ENCODE measurements at places on chromosomes 16 and 17.

GRCh38 chr16:70304892-70305448 lies 6.0 kb downstream of the DDX19B start:
- DNase-seq, result no peak

- DNase-seq, result no peak
Measured at GRCh38 chr17:15972497-15972951, 27.0 kb downstream of the ZSWIM7 start.

- no peak for DNase-seq
Measured at GRCh38 chr17:12391468-12391867, 274.2 kb upstream of the MYOCD start.

DNA sequence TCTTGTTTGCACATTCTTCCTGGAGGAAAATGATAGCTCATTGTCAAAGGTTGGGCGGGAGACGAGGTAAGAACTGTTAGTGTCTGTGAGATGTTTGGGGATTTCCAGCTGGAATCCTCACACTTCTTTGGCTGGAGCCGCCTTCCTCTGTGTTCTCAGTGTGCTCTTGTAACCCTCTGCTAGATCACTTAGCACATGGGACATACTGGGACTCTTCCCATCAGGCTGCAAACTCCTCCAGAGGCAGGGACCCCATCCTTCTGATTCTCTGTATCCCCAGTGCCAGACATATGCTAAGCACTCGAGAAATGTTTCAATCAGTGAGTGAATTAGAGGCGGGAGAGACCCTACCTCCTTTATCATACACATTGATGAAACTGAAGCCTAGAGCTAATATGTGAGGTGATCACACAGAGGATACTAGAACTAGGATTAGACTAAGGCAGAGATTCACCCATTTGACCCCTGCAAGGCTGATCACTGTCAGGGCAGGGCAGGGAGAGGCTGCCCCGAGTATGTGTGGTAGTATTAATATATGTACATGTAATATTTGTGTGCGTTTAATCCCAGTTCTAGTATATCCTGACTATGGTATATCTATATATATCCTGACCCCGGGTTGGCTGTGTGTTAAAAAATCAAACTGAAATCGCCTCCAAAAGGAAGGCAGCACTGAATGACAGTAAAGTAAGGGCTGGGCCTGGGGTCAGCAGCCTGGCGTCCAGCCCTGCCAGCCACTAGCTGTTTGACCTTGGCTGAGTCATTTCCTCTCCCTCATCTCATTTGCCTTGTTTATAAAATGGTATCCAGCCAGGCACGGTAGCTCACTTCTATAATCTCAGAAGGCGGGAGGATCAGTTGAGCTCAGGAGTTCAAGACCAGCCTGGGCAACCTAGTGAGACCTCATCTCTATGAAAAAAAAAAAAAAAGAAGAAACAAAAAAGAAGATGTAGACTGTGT lies 75.5 kb upstream of the TBX2 start:
- peak; percentile 66 for DNase-seq

DNA sequence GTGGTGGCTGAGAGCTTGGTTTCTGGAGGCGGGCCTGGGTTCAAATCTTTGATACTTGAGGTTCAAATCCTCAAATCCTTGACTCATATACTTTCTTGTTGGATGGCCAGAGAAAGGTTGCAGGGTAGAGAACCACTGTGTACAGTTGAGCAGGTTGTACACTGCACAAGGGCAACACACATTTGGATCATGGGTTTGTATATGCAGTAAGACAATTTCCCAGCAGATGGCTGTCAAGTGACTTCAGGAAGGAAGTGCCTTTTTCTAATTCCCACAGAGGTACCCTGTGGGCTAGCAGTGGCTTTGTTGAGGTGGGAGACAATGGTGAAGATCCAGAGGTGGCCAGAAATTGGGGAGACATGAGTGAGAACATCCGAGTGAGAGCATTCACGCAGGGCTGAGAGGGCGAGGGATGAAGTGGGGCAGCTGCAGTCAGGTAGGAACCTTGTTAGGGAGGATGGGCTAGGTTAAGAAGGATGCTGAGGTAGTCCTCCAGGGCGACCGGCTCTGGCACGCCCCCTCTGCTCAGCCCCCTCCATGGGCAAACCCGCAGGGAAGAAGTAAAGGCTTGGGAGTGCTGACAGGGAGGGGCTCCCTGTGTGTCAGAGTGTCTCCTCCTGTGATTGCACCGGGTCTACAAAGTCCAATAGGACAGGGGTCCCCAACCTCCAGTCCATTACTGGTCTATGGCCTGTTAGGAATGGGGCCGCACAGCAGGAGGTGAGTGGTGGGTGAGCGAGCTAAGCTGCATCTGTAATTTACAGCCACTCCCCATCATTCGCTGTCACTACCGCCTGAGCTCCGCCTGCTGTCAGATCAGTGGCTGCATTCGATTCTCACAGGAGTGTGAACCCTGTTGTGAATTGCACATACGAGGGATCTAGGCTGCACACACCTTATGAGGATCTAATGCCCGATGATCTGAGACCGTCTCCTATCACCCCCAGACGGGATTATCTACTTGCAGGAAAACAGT lies 2.7 kb downstream of the C16orf89 start:
- DNase-seq, result no peak

DNA sequence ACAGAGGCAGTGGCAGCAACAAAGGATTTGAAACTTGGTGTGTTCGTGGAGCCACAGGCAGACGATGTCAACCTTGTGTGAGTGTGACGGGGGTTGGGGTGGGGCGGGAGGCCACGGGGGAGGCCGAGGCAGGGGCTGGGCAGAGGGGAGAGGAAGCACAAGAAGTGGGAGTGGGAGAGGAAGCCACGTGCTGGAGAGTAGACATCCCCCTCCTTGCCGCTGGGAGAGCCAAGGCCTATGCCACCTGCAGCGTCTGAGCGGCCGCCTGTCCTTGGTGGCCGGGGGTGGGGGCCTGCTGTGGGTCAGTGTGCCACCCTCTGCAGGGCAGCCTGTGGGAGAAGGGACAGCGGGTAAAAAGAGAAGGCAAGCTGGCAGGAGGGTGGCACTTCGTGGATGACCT lies 25.5 kb downstream of the STH start:
- no peak for DNase-seq

DNA sequence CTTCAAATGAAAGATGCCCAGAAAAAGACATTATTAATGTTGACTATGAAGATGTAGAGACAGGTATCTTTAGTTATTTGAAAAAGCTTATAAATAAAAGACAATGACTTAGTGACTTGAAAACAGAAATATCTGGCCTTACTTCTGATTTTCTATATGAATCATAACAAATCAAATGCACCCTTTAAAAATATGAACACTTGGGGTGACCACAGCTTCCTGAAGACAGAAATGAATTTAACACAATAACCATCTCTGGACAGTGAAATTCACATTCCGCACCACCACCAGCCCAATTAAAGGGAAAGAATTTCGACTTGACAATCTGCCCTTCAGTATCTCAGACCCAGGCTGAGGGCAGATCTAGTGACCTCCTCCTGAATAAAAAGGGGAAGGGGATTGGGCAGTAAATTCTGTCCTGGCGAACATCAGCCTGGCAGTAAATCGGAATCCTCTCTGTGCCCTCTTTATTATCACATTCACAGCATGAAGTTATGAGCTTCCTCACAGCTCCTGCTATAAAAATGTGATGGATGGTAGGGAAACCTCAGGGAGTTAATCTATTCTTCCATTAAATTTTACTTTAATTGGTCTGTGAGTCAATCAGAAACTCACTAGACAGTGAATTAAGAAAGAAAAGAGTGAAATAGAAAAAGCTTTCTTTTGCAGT lies 131.5 kb downstream of the SNX11 start:
- no peak for DNase-seq

All from iris pigment epithelial cell (primary cell).